ENCODE measurements at places on chromosomes 11 and 22.

- no peak for DNase-seq
Measured at GRCh38 chr11:45097721-45098493, 48.5 kb upstream of the PRDM11 start.

DNA sequence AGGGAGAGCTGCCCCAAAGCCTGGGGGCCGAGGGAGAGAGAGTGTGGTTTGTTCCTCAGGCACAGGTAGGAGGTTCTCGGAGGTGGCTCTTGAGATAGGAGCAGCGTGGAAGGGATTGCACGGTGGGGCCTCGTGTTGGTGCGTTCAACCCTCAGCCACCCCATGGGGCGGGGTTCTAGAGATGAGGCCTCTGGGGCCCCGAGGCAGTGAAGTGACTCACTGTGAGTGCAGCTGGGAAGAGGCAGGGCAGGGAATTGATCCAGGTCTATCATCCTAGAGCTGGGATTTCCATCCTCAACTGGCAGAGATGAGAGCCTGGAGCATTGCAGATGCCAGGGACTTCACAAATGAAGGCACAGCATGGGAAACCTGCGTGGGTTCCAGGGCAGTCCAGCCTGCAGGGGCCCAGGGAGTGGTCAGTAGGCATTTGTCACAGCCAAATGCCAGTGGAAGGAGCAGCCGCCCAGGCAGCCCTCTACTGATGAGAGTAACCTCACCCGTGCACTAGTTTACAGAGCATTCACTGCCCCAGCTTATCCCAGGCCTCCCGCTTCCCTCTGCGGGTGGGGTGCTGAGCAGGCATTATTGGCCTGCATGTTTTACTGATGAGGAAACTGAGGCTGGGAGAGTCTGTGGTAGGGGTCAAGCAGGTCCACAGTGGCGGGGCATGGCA, 5.1 kb upstream of the SMARCB1 start:
- no peak for DNase-seq

- DNase-seq, result no peak
Measured at GRCh38 chr11:88701816-88702215, 364.0 kb downstream of the GRM5 start.

DNA sequence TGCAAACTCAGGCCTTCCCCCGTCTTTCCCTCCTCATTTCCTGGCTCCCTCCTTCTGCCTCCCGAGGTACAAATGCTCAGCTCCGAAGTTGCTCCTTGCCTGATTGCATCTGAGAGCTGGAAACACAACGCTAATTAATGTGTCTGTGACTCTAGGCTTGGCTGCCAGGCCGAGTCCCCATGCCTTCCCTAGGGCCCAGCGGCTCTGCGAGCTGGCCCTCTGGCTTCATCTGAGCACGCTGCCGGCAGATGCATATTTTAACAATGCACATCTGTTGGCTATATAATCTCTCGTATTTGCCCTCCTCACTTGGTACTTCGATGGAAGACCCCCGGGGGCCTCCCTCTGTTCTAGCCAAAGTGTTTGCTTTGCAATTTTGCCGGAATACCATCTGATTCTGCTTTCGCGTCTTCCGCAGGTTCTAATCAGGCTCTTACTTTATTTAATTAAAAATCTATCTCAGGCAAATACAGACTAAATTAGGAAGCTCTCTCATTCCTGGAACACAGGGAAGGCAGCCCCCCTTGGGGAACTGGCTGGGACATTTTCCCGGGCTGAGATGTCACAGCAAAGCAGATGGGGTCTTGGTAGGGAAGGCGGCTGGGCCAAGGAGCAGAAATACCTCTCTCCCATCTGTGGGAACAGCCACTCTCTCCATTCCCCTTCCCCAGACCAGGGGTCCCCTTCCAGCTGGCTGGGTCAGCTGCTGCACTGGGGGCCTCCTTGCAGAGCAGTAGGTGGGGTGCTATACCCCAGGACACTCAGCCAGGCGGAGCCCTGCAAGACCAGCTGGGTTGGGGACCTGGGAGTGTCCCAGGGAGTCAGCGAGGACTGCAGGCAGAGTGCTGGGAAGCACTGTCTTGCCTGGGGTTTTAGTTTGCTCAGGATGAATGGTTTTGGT, 162.8 kb downstream of the ST3GAL4 start:
- DNase-seq, result no peak

GRCh38 chr11:64629796-64630562, 39.0 kb downstream of the SLC22A12 start:
- DNase-seq, result no peak

DNA sequence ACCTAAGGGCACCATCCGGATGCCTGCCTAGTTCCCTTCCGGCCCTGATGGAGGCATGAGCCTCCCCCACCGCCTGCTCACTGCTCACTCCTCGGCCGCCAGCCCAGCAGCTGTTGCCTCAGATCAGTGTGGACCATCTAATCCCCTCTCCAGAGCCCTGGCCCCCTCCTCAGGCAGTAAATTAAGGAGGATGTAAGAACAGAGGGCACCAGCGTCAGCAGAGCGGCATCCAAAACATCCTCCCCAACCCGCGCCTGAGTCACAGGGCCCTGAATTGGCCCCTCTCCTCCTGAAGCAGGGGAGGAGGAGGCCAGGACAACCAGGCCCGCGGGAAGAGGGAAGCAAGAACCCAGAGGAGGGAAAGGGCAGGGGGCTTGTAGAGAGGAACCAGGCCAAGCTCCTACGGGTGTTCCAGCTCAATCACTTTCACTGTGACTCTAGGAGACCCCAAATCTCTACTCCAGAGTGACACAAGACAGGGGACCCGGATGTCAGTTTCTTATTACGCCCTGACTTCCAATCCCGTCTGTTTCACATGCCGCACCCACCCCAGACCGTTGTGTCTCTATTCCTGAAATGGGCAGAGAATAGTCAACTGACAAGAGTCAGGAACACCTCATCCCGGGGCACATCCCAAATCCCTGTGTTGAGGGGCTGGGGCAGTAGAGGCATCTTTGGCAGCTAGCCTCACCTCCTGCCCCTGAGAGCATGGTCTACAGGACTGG, 31.3 kb upstream of the MYOD1 start:
- DNase-seq, result no peak

- no peak for DNase-seq
Measured at GRCh38 chr22:42282943-42283277, 12.5 kb upstream of the TCF20 start.

DNA sequence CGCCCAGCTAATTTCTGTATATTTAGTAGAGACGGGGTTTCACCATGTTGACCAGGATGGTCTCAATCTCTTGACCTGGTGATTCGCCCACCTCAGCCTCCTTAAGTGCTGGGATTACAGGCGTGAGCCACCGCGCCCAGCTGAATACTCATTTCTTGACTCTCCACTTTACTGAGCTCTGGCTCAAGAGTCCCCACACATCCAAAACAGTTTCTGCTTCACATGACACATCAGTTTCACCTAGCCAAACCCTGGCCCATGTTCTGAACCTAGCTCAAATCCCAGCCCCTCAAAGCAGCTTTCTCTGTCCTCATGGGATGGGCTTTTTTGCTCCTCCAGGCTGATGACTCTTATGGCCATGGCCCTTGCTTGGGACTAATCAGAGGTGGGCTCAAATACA, 9.8 kb downstream of the HYOU1 start:
- no peak for DNase-seq

GRCh38 chr11:72582206-72583176, 91.7 kb downstream of the PDE2A start:
- no peak for DNase-seq

- DNase-seq, result no peak
Measured at GRCh38 chr11:77244277-77245027, 57.0 kb downstream of the GDPD4 start.

Data from COR-L47 (cell line).